ENCODE measurements at places on chromosomes 13 and 19.

DNA sequence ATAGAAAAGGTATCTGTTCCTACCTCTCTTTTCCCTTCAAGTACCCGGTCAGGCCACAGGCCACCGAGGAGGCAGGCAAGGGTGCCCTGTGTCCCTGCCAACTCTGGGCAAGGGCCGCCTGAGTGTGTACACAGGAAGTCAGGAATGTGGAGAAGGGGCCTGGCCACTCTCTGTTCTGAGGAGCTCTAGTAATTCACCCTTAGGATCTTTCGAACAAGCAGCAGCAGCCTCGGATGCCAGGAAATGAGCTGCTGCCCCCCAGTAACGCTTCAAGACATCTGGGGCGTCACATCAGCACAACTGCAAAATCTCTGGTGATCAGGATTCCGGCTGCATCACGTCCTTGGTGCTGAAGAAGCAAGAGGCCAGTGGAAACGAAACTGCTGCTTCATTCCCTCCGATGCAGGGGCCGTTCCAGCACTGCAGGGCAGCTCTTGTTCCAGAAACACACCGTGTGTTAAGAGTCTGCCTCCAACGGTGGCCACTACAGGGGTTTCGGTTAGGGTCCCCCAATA, 2.0 kb downstream of the RAB20 start:
- DNase-seq, result peak; percentile 42

GRCh38 chr19:1893791-1894190, 8.5 kb upstream of the ABHD17A start:
- no peak for DNase-seq

DNA sequence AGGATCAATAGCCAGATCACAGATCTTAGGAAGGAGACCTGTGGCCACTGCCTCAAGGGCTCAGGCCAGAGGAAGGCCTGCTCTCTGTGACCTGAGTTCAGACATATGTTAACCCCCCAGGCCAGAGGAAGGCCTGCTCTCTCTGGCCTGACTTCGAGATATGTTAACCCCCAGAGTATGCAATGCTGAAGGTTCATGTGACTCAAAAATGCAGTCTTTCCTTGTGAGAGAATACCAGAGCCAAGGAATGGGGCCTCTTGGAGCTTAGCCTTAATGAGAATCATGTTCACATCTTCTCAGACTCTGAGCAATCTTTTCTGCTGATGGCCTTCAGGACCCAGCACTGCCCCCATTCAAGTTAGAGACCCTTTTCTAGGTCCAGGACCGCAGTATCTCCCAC, 36.7 kb downstream of the MBNL2 start:
- no peak for DNase-seq

DNA sequence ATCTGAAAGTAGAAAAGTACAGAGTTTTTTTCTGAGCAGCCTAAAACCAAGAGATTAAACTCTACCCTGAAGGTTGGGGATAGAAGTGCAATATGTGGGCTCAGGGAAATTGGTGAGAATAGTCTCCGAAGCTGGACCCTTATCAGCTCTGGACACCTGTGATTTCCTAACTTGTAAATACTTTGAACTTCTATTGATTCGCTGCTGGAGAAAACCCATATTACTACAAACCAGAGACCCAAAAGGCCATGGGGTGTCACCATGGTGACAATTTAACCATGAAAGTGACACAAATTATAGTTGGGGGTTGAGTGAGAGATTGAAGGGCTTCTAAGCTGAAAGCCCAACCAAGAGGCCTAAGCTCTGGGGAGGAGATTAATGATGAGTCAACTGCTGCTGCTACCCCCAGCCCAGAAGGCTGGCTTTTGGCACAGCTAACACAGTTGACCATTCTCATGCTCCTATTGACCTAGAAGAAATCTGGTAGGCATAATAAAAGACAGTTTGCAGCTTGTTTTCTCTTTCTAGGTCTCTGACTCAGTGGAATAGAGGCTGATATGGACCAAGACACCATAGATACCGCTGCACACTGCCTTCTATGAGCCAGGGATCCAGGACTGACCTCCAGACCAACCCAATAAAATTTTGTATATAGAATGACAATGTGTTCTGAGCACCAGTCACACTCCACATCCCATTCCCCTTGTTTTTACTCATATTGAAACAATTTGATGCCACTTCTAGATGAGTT, 131.9 kb upstream of the FNDC3A start:
- DNase-seq, result no peak

DNA sequence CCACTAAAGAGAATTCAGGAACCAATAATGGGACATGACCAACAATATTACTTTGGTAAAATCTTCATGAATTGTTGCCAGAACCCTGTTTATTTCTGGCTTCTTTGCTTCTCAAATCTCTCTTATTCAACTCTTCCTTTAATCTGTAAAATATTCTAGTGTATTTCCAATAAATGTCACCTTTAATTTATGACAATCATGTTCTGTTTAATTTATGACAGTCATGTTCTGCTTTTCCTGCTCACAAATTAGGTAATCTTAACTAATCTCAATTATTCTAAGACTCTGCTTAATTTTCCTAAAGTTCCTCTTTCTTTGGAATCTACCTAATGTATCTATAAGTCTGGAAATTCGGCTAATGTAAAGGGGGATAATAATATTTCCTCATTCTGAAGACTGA, 847.6 kb upstream of the KLHL1 start:
- no peak for DNase-seq

DNA sequence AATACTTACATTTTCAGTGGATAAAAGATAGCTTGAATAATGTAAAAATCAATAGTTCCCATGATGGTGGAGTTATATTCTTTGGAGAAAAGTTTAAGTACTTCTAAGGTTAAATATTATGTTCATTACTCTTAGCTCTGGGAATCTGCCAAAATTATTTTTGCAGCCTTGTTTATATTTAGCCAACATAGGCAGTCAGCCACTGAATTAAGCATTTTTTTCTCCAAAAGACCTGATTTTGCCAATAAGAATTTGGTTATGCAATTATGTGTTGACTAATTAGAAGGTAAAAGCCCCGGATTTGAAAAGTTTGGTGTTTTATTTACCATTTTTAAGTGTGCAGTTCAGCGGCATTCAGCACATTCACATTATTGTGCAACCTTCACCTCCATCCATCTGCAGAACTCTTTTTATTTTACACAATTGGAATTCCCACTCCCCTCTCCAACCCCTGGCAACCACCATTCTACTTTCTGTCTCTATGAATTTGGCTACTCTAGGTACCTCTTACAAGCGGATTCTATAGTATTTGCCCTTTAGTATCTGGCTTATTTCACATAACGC, 90.1 kb upstream of the C1QTNF9B start:
- DNase-seq, result no peak

DNA sequence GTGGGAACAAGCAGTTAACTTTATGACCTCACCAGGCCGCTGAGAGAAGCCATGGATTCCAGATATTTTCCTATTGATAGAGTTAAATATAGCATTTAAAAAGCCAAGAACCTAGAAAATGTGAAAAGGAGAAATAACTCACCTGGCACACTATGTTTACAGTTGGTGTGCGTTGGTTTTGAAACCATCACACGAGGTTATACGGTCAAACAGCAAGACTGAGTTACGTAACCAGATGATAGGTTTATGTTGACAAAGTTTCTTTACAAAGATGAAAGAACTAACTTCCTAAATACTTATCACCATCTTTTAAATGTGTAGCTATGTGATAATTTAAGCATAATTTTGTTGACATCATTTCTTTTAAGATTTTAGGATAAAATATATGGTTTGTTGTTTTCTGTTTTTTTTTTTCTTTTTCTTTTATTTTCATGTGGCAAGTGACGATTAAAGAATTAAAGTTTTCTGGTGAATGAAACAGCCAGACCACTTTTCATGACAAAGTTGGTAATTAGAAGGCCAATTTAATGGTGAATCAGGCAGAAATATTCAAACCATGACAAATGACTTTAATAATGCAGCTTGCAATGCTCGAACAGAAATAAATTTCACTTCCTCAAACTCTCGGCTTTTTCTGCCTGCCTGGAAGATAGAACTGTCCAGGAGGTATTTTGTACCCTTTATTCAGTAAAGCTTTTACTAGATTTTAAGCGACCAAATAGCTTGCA, 339.1 kb upstream of the OBI1 start:
- DNase-seq, result no peak

DNA sequence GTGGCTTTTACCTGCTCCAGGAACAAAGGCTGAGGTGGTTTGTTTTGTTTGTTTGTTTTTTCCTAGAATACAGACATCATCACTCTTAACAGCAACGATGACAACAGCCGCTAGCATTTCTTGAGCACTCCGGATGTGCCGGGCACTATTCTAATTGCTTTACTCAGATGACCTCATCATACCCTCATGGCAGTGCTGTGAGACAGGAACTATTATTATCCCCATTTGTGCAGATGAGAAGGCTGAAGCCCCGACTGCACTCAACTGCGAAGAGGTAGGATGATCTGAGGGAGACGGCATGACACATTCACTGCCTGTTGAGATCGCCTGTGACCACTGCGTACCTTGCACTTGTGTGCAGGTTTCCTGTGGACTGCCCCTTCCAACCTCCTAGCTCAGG, 66.5 kb downstream of the CCDC70 start:
- no peak for DNase-seq

DNA sequence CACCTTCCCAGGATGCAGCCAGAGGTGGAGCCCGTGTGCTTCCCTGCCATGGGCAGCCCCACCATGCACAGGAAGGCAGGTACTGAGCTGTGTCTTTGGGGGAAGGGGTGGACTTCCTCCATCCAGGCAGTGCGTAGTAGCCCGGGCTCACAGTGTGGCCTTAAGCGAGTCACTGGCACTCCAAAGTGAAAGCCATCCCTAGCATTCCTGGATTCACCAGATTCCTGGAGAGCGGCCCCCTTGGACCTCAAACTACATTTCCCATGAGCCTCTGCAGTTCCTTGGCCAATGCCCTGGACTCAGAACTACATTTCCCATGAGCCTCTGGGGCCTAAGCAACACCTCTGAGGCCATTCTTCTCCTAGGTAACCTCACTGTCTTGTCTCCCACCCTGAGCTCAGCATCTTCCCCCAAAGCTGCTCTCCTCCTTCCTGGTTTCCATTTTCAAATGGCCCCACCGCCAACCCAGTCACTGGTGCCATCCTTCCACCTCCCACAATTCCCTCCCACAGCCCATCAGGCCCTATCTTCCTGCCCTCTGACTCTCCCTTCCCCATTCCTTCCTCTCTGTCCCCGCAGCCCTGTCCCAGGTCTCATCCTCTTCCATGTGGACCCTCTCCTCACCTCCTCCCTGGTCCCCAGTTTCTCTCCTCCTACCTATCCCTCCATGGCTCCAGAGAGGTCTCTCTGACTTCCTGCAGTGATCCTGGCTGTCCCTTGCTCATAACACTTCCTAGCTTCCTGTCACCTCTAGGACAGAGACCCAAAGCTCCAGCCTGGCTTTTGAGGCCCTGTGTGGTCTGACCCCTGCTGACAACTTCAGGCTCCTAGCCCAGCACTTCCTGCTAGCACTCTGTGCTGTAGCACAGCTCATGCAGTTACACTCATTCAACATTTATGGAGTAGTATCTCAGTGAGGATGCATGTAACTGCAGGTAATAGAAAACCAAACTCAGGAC, at the start of gene C19orf81:
TSS of gene C19orf81 (plus strand) at position 13 of the 959 bp plus-strand sequence. CDS start at position 13, 0 bp downstream.
- DNase-seq, result no peak

- no peak for DNase-seq
Measured at GRCh38 chr19:14683439-14683838, 6.4 kb upstream of the ZNF333 start.

DNA sequence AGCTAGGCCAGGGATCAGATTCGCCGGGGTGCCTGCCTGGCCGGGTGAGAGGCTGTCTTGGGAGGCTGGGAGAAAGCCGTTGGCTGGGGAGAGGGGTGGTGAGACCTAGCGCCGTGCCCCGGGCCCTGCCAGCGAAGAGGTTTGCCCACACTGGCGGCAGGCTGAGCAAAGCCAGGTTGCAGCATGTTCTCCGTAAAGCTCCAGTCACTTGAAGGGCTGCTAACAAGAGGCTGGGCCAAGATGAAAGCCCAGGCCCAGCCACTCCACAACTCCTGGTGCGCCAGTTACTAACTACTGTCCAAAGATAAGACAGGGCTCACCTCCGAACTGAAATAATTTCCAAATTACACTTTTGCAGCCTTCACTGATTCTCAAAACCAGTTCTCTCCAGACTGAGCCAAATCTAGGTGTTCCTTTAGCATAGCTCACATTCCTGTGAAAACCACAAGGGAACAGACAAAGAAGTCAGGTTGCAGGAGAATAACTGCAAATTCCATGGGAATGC, 16.3 kb downstream of the ELAVL1 start:
- no peak for DNase-seq

GRCh38 chr19:7912697-7913564, 1.7 kb upstream of the TGFBR3L start:
- no peak for DNase-seq

Measured in kidney (tissue), 22 donors.